Nephron progenitor cell (in vitro differentiated cells): ENCODE measurements at places on chromosomes 16 and 17.

- no peak for DNase-seq
Observed at GRCh38 chr17:56182081-56182480, 28.8 kb downstream of the ANKFN1 start.

- no peak for DNase-seq
Observed at GRCh38 chr16:8736123-8736668, 61.2 kb downstream of the TMEM186 start.

GRCh38 chr17:57601143-57601735 lies 143.9 kb downstream of the CCDC182 start:
- DNase-seq = no peak

GRCh38 chr17:17669580-17670235 lies 11.6 kb upstream of the RAI1 start:
- DNase-seq = no peak

GRCh38 chr16:25184771-25185170 lies 32.0 kb upstream of the AQP8 start:
- no peak for DNase-seq

GRCh38 chr16:2967721-2968161 lies 1.4 kb upstream of the PAQR4 start:
- no peak for DNase-seq

DNA sequence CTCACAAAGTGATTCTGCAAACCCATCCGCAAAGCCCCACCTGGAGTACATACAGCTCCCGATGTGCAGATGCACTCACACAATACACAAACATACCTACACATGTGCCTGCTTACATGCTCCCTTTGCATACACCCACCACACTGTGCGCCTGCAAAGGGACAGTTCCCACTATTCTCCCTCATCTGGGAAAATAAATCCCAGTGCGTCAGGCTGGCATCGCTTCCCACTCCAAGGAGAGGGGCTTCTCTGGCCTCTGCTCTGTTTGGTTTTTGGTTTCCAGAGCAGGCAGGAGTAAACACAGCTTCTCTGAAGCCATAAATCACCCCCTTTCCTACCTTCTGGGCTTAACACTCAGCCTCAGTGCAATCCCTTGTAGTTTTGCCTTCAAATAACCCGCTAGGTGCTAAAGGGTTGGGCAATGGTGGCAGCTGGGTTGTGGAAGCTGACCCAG lies 14.7 kb downstream of the HOXB4 start:
- DNase-seq = peak; percentile 50

- DNase-seq = no peak
Observed at GRCh38 chr16:46658925-46659324, 30.1 kb downstream of the VPS35 start.

DNA sequence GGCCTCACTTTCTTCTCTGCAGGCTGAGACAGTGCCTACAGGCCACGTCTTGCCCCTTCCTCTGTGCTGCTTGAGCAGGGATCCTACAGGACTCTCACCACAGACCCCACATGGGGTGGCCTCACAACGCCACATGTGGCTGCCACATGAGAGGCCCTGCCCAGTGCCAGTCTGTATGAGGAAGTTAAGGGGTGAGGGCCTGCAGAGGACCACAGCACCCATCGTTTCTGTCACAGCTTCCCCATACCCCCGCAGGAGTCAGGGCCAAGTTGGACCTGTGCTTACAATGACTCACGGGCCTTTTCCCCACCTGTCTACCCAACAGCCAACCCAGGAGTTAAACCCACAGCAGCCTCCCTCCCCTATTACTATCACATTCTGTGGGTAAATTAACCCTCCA lies 2.9 kb upstream of the GSDMB start:
- DNase-seq = no peak

DNA sequence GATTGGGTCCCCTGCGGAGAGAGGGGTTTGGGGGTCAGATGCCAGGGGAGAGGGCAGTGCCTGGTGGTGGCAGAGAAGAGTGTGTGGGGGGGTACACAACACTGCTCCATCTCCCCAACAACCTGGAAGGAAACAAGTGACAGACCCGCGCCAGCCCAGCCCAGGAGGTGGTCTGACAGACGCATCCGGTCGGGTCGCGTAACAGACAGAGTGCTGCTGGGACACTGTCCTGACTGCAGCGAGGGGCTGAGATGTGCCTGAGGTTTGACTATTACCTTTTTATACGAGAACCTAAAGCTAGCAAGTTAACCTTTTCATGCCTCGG lies 16.2 kb downstream of the UNC13D start:
- DNase-seq = no peak

GRCh38 chr17:57114085-57114673 lies 29.1 kb downstream of the AKAP1 start:
- peak; percentile 78 for DNase-seq

- DNase-seq = no peak
Observed at GRCh38 chr16:72873853-72874252, 174.1 kb downstream of the ZFHX3 start.

DNA sequence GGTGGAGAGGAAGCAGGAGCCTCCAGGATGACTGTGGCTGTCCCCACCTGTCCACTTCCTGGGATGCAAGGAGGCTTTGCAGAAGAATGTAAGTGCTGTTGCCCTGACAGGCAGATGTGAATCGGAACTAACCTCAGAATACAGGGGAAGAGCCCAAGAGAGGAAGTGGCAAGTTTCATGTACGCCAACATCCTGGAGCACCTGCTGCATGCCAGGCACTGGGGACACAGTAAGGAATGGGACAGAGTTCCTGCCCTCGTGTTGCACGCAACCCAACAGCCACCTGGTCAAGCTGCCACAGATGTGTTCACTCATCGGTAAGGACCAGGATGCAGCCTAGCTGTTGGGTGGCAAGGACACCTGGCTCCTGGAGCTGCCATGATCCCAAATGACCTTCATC lies 98.6 kb upstream of the RPL38 start:
- no peak for DNase-seq

GRCh38 chr17:9895923-9896322 lies 9.1 kb downstream of the RCVRN start:
- DNase-seq = no peak

- DNase-seq = no peak
Observed at GRCh38 chr16:84069540-84069939, 26.9 kb upstream of the SLC38A8 start.

DNA sequence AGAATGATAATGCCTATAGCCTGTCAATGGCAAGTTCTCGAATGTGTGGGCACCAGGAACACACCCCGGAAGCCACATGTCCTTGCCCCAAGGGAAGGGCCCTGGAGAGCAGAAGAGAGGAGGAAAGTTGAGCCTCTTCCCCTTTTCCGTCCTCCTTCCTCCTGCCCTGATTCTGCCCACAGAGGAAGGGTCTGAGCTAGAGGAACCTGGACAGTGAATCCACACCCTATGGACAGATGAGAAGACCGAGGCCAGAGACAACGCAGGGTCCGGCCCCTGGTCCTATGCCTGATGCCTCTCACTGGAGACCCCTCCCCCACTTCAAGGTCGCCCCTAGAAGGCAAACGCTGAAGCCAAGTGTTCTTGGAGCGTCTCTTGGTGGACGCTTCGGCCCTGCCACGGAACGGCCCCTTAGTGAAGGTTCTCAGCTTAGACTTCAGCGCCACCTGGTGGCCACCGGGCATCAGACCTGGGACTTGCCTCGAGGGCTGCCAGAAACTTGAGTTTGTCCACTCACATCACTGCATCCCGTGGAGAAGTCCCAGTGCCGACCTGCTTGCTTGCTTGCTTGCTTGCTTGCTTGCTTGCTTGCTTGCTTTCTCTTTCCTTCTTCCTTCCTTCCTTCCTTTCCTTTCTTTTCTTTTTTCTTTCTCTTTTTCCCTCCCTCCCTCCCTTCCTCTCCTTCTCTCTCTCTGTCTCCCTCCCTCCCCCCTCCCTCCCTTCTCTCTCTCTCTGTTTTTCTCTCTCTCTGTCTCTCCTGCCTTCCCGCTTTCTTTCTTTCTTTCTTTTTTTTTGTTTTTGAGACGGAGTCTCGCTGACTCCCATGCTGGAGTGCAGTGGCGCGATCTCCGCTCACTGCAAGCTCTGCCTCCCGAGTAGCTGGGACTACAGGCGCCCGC lies 20.6 kb upstream of the SPNS3 start:
- peak; percentile 97 for DNase-seq

DNA sequence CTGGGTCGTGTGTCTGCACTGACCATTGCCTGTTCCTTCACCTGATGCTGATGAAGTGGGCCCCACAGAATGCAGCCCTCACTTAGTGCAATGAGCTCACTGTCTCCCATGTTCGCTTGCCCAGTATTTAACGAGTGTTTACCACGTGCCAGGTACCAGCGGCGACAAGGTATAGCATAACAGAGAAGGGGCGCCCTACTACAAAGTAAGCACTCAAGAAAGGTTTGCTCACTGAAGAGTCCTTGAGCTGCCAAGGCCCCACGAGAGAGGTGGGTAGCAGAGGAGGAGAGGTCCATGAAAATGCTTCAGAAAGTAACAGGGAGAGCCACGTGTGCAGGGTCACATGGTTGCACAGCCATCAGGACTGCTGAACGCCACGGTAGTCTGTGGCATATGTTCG lies 230.0 kb downstream of the NTN1 start:
- DNase-seq = no peak

GRCh38 chr17:53749178-53749577 lies 73.5 kb upstream of the KIF2B start:
- no peak for DNase-seq

- DNase-seq = no peak
Observed at GRCh38 chr16:21645261-21645721, 7.1 kb downstream of the IGSF6 start.

- DNase-seq = no peak
Observed at GRCh38 chr17:72969293-72969906, 123.1 kb downstream of the SLC39A11 start.

GRCh38 chr17:75238684-75239191 lies 22.7 kb downstream of the GGA3 start:
- peak; percentile 66 for DNase-seq

DNA sequence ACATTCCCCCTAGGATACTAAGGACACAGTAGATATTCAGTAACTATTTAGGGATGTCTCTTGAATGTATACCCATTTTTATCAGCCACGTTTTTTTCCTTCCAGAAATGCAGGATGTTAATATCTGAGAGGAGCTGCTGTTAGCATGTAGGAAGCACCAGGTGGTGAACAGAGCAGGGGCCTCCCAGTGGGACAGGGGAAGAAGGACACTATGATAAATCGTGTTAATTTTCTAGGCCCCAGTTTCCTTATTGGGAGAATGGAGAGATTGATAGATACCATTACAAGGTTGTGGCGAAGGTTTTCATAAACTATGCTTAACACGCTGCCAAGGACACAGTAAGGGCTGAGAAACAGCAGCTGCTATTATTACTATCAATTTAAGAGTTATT lies 45.4 kb downstream of the PRSS54 start:
- DNase-seq = no peak

DNA sequence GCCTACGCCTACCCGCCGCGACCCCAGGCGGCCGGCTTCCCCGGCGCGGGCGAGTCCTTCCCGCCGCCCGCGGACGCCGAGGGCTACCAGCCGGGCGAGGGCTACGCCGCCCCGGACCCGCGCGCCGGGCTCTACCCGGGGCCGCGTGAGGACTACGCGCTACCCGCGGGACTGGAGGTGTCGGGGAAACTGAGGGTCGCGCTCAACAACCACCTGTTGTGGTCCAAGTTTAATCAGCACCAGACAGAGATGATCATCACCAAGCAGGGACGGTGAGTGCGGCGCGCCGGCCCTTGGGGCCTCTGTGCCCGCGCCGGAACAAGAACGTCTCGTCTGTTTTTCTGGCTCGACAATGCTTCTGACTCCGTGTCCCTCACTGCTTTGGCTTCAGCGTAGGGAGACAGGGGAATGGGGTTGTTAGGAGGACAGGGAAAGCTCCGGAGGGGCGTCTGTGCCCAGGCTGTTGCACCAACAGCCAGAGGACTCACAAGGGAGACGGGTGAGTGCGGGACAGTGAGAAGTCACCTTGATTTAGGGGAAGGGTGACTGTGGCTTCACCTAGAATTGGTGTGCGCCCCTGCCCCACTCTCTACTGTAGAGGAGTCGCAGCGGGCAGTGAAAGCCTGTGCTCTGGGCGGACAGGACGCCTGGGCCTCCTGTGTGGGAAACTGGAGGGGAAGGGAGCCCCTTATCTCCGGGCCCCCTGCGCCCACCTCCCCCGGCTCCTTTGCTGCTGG lies 806 bp downstream of the TBX21 start:
- no peak for DNase-seq

DNA sequence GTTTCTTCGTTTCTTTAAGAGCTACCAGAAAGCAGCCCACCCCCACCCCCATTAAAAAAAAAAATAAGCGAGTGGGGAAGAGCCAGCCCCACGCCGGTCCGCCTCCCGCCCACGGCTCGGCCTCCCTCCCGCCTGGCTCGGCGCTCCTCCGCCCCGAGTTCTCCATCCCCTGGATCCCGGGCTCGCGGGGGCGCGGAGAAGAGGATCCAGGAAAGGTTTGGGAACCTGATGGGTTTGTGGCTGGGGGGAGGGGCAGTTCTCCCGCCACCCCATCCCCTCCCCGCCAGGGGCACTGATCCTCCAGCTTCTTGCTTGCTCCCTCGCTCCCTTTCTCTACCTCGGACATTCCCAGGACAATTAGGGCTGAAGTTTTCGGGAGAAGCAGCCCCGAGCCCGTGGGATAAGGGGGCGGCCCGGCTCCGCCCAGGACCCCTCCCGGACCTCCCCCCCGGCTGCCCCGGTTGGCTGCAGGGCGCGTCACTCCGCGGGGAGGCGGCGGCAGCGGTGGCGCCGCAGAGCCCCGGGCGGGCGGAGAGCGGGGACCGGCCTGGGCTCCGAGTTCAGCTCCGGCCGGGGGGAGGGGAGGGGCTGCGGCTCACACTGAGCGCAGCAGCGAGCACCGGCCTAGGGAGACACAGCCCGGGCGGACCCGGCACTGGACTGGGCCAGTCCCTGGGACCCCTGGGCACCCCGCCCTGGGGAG lies 1.0 kb upstream of the SALL1 start:
- DNase-seq = peak; percentile 93

GRCh38 chr16:6694636-6695035 lies 638.0 kb upstream of the RBFOX1 start:
- DNase-seq = no peak

- DNase-seq = peak; percentile 63
Observed at GRCh38 chr17:73342050-73342522, 30.3 kb upstream of the CDC42EP4 start.

DNA sequence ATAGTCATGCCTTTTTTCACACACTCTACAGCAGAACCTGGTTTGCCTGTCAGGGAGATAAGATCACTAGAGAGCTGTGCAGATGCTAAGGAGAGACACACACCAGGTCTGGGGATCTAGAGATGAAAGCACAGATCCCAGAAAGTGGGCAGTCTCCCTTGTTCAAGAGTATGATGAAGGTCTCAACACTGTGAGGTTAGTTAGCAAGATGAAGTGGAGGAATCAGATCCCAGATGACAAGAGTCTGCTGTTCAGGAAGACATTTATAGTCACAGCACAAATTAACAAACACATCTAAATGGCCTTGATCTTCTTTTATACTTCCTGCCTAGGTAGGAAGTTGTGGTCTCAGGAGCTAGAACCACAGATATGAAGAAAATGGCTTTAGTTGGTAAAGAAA lies 23.4 kb upstream of the SKAP1 start:
- DNase-seq = no peak

- DNase-seq = no peak
Observed at GRCh38 chr16:20647736-20648135, 49.7 kb downstream of the ACSM1 start.
